ENCODE measurements at places on chromosomes 7 and 10.

GRCh38 chr7:5320391-5320790, 37.6 kb downstream of the SLC29A4 start:
- no peak for DNase-seq

- no peak for DNase-seq
Measured at GRCh38 chr10:131758062-131758938, 142.5 kb upstream of the PPP2R2D start.

DNA sequence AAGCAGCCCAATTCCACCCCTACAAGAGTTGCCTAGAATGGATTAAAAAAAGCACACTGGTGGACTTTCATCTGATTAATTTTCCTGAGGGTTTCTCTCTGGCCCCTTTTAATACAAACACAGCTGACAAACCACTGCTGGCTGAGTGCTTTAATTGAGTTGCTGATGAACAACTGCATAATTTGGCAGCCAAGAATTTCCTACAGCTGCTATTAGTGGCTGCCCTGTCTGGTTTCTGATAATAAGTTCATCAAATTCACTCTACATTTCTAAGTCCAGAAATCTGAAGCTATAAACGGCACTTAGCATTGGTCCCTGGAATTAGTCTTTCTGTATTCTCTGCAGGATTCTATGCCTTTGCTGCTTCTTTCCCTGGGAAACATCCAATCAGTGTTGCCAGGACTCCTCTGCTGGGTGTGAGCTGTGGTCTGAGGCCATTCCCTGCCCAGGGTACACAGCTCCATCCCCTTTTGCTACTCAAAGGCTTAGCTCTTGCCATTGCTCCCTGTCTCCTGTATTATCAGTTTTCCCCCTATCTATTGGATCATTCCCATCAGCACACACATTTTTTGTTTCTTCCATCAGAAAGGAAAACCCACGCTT, 110.6 kb downstream of the LSM5 start:
- DNase-seq = no peak

GRCh38 chr7:116150588-116150987, 59.8 kb upstream of the TES start:
- DNase-seq = no peak

- DNase-seq = no peak
Measured at GRCh38 chr7:24763303-24763901, 6.1 kb upstream of the GSDME start.

DNA sequence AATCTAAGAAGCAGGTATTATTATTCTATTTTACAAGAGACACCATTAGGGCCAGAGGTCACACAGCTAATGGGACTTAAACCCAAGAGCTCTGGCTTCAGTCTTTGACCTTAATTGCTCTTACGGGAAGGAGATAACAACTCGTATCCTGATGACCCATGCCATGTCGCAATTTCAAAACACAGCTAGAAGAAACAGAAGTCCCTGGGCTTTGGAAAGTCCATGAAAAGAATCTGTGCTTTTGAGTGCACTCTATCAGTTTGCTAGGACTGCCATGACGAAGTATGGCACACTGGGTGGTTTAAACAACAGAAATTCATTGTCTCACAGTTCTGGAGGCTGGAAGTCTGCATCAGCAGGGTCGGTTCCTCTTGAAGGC, 247.8 kb upstream of the AOAH start:
- no peak for DNase-seq

DNA sequence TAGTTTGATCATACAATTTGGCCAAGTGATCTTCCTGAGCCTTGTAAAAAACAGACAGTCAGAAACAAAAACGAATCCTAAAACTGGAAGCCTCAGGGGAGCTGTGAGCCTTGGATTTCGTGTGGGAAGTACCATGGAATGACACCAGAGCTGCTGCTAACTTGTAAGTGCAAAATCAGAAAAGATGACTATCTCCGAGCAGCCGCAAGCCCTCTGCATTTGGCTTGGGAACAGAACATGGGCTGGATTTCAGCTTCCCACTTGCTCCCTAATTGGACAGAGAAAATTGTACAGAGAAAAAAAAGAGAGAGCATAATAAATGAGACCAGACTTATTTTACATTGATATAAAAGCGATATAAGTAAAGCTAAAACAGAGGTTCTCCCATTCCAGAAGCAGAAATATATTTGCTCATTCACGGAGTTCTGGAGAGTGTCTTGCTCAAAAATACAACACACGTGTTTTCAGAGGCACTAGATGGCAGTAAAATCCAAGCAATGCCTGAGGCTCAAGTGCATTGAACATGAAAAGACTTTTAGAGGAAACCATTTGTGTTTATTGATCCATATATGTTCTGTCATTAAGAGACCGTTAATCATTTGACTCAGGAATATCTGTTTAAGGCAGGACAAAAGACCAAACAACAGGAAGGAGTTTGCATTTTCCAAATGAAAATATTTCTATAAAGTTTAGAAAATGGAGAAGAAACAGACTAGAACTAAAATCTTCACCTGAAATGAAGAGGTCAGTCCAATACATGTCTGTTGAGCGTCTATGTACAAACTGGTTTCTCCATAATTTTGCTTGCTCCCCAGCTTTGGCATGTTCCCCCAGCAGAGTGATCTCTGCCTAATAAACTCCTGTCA, 78.3 kb upstream of the SLC26A5 start:
- DNase-seq = no peak

GRCh38 chr7:24660546-24660945, 87.3 kb downstream of the PALS2 start:
- no peak for DNase-seq

GRCh38 chr7:28418966-28419365, 6.6 kb downstream of the CREB5 start:
- DNase-seq = no peak

GRCh38 chr7:116200963-116201362, 9.4 kb upstream of the TES start:
- DNase-seq = no peak

DNA sequence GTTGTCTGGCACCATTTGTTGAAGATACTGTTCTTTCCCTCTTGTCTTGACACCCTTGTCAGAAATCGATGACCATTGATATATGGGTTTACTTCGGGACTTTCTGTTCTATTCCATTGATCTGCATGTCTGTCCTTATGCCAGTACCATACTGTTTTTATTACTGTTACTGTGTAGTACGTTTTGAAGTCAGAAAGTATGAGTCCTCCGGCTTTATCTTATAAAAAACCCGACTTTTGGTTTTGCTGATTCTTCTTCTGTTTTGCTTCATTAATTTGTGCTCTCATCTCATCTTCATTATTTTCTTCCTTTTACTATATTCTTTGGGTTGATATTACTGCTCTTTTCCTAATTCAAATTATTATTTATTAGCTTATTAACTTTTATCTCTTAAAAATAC, 52.4 kb downstream of the MAPK8 start:
- DNase-seq = no peak

- no peak for DNase-seq
Measured at GRCh38 chr10:21047511-21047910, 150.4 kb upstream of the NEBL start.

DNA sequence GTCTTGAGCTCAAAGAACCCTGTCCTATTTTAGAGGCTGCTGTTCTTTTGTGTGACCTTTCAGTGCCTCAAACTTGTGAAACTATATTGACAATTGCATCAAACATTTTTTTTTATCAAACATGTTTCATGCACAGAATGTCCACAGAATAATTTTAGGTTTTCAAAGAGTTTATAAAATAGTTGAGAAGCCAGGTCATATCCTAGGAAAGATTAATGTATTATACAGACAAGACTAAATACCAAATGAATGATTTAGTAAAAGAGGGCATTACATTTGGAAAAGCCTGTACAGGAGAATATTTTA, 67.0 kb downstream of the CDK6 start:
- DNase-seq = no peak

DNA sequence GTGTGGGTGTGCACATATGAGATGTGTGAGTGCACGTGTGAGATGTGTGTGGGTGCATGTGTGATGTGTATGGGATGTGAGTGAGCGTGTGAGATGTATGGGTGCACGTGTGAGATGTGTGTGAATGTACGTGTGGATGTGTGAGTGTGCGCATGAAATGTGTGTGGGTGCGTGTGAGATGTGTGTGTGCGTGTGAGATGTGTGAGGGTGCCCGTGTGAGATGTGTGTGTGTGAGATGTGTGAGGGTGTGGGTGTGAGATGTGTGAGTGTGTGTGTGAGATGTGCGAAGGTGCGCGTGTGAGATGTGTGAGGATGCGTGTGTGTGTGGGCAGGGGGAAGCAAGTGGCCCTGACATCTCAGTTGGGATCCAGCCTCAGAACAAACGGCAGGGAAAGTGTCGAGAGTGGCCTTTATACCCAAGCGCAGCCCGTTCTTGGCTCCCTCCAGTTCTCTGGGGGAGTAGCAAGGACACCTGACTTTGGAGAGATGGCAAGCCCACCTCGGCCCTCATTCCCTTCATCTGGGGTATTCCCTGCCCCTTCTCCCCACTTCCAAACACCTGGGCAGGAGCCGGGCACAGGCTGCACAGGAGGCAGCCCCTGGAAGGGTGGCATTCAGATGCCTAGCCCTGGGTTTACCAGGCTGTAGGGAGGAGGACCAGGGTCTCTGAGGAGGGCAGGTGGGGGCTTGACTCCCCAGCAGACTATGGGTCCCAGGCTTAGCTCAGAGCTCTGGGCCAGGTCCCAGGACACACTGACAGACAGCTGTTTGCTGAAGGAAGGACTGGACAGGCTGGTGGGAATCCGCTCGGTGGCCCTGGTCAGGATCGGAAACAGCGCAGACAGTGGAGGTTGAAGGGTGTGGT, 31.6 kb downstream of the PPIF start:
- DNase-seq = peak; percentile 37

DNA sequence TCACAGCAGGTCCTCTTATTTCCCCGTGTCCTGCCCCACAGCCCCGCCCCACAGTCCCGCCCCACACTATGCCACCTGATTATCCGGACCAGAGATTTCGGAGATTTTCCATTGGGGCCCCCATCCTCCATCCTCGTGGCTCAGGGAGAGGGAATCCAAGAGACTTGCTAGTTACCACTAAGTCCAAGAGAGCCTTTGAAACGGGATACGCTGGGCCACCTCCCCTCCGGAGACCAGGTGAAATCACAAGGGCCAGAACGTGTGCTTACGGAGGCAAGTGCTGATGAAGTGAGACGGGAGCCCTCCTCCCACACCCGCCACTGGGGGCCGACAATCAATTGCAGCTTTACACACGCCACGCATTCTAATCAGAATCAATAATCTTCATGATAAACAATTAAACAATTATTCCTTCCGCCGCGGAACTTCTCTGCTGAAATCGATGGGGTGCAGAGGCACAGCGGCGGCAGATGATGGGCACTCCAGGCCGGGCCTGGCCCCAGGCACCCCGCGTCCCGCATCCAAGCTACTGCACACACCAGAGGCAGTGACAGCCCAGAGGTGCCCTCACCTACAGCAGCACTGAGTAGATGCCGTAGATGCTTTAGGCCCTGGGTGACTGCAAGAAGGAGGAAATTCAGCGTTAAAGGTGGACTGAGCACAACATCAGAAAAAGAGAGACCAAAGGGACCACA, 534.0 kb upstream of the FOXK1 start:
- DNase-seq = no peak

- no peak for DNase-seq
Measured at GRCh38 chr7:98520356-98520951, 96.6 kb upstream of the NPTX2 start.

DNA sequence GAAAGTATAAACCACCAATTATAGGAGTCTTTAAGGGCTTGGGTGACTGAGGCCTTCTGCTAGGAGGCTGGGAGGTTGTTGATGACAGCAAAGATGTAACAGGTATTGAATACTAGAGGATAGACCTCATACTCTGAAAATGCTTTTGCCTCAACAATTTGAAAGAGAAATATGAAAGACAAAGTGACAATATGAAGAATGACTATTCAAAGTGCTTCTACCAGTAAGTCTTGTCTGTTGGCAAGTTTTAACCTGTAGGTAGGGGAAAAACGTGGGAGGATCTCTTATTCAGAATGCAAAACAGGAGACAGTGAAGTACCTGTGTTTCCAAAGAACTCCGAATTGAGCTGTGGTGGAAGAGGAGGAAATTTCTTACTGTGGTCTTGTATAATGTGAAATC, 38.2 kb downstream of the GBF1 start:
- no peak for DNase-seq

- DNase-seq = no peak
Measured at GRCh38 chr7:126574276-126575250, 678.2 kb downstream of the GRM8 start.

- no peak for DNase-seq
Measured at GRCh38 chr7:142711746-142712616, 37.3 kb upstream of the PRSS1 start.

GRCh38 chr7:37467002-37467401, 18.3 kb upstream of the ELMO1 start:
- DNase-seq = no peak

- no peak for DNase-seq
Measured at GRCh38 chr7:78862411-78862900, 591.0 kb downstream of the MAGI2 start.

DNA sequence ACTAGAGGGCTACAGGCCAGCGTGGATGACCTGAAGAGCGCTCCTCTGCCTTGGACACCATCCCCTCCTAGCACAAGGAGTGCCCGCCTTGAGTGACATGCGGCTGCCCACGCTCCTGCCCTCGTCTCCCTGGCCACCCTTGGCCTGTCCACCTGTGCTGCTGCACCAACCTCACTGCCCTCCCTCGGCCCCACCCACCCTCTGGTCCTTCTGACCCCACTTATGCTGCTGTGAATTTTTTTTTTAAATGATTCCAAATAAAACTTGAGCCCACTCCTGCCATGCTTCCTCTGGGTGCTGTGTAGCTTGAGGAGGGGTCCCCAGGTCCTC, 4.5 kb downstream of the SNCG start:
- no peak for DNase-seq

GRCh38 chr7:103887853-103888602, 101.4 kb downstream of the RELN start:
- DNase-seq = no peak

- no peak for DNase-seq
Measured at GRCh38 chr7:159148430-159149395, 4.0 kb upstream of the VIPR2 start.

DNA sequence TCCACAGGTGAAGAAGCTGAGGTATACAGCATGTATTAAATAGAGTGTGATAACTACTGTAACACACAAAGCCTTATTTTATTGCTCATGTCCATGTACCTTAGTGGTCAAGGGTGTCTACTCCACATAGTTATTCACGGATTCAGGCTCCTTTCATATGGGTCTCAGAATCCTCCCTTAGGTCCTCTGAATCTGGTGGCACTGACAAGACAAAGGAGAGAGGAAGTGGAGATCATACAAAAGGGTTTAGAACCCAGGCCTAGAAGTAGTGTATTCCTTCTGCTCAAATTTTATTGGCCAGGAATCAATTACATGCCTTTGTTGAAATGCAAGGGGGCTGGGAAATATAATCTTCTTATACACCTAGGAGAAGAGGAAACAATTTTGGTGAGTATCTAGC, 164.6 kb downstream of the PTEN start:
- DNase-seq = no peak

DNA sequence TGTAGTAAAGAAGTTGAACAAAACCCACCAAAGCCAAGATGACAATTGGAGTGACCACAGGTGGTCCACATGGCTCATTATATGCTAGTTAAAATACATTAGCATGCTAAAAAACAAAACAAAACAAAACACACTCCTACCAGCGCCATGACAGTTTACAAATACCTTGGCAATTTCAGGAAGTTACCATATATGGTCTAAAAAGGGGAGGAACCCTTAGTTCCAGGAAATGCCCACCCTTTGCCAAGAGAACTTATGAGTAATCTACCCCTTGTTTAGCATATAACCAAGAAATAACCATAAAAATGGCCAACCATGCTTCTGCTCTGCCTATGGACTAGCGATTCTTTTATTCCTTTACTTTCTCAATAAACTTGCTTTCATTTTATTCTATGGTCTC, 979.1 kb upstream of the POT1 start:
- DNase-seq = no peak

GRCh38 chr7:33091111-33091531, 18.1 kb downstream of the RP9 start:
- DNase-seq = no peak

- no peak for DNase-seq
Measured at GRCh38 chr10:3163879-3164278, 8.7 kb downstream of the PITRM1 start.
